ENCODE measurements at places on chromosomes 11 and 22. TPM values are rescaled to one million over a fixed set of nuclear protein-coding genes. Genes with fewer than 3 reads are reported as not detected.

DNA sequence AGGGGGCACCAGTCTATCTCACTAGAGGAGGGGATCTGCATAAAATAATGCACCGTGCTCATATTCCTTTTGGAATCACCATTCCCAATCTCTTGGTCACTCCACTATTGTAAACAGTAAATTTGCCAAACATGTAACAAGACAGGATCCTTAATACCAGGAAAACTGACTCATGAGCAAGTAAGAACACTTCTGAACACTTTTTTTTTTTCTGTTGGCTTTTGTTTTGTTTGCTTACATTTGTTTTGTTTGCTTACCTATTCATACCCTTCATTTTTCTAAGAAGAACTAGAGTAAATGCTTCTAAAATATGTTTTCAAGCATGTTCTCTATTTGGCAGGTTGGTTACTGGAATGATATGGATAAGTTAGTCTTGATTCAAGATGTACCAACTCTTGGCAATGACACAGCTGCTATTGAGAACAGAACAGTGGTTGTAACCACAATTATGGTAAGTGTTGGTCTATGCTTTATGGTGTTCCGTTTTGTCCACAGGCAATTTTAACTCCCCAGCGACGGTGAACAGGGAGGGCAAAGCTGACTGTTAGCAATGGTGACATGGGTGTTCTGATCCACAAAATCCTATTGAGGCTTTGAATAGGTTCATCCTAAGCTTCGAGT is 111.8 kb downstream of the MSANTD4 start:
- H3K36me3 ChIP-seq: no peaks in the 10 kb centered on the region
- H3K27me3 ChIP-seq: no peaks in the 10 kb centered on the region
- no peaks in the 10 kb centered on the region for H3K4me1 ChIP-seq
- DNase-seq: no peak
- H3K4me3 ChIP-seq: no peak overlapping the region
- no peak overlapping the region for H3K27ac ChIP-seq

DNA sequence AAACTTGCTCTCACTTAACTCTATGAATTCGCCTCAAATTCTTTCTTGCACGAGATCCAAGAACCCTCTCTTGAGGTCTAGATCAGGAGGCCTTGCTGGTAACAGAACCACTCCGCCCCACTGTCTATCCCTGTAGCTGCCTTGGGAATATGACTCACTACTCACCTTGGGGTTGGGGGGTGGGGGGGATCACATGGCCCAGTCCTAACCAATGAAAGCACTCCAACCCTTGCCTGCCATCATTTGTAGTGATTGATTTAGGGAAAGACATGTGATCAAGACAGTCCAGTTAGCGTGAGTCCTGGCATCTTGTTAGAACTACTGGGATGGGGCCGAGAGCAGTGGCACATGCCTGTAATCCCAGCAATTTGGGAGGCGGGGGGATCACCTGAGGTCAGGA is 4.8 kb upstream of the MRTFA start:
- H3K4me1 ChIP-seq: peaks cover 9% of the 10 kb centered on the region
- H3K4me3 ChIP-seq: no peak overlapping the region
- no peak for DNase-seq

GRCh38 chr11:9774591-9775397 is 110.9 kb downstream of the SWAP70 start:
- no peak for DNase-seq
- no peaks in the 10 kb centered on the region for H3K36me3 ChIP-seq
- H3K27me3 ChIP-seq: no peaks in the 10 kb centered on the region
- no peaks in the 10 kb centered on the region for H3K4me1 ChIP-seq

DNA sequence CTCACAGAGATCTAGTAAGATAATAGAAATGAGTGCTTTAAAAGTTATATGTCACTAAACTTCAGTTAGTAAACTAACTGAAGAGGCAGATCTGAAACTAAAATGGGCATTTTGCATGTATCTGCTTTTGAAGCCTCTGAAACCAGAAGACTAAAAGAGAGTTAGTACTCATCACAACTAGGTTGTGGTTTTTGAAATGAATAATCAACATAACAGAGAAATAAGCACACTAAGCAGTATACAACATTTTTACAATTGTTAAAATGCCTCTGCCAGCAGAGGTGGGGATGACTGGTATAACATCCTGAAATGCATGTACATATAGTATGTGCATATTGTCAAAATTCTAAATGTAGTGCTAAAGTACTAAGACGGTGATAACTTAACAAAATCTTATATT is 564.5 kb downstream of the DLG2 start:
- H3K27me3 ChIP-seq: no peaks in the 10 kb centered on the region
- no peak overlapping the region for H3K4me3 ChIP-seq
- no peaks in the 10 kb centered on the region for H3K4me1 ChIP-seq
- H3K36me3 ChIP-seq: no peaks in the 10 kb centered on the region
- H3K27ac ChIP-seq: no peak overlapping the region

GRCh38 chr11:66745356-66746235 is 16.6 kb upstream of the SPTBN2 start:
- peak overlapping the region; percentile 63 for H3K27ac ChIP-seq
- H3K4me3 ChIP-seq: peak overlapping the region; percentile 87
- H3K27me3 ChIP-seq: no peaks in the 10 kb centered on the region
- H3K36me3 ChIP-seq: peaks cover 5% of the 10 kb centered on the region

DNA sequence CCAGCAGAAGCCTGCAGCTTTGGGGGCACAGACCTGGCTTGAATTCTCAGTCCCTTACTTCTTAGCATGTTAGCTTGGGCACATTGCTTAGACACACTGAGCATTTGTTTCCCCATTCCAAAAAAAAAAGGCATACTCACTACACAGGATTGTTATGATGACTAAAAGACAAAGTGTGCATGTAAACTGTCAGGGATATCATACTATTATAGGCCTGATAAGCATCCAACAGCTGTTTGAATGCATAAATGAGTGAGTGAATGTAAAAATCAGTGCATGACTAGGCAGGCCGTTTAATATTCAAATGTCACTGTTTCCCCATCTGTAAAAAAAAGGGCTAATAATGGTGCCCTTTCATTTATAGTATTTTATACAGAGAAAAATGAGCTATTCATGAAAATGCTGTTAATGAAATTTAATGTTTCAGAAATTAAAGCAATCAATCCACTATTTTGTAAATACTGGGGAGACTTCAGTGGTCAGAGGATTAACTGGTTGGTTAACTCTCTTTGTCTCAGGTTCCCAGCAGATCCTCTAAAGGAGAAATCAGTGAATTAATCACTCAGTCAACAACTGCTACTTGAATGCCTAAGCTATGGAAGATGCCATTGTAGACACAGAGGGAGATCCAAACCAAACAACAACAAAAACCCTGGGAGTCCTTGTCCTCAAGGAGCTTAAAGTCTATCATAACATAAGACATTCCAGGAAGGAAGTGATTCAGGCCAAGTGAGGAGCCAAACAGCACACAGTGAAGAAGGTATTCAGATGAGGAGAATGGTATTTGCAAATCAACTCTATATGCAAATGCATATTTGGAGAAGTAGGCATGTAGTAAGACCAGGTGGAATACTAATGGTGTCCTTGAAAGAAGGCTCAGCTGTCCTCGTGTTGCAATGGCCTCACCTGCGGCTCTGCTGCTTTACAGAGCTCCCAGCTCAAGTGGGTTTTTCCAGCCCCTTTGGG is 26.8 kb downstream of the BARX2 start:
- peaks cover 4% of the 10 kb centered on the region for H3K27me3 ChIP-seq
- H3K27ac ChIP-seq: no peak overlapping the region
- H3K4me1 ChIP-seq: no peaks in the 10 kb centered on the region
- H3K36me3 ChIP-seq: no peaks in the 10 kb centered on the region

DNA sequence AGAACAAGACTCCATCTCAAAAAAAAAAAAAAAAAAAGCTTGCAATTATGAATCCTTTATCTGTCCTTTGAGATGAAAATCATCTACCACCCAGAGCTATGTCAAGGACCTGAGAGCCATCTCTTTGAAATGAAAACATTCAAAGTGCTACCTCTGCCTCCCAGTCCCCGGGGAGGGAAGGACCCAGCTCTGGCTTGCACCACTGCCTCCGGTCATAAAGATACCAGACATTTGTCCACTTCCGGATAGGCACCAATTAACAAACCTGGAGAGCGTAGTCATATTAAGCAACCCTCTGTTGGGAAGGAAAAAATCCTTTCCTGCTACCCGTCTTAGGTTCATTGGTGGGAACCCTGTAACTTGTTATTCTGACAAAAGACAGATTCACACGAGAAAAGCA is 98.6 kb downstream of the ARHGAP8 start:
- no peaks in the 10 kb centered on the region for H3K36me3 ChIP-seq
- no peaks in the 10 kb centered on the region for H3K27me3 ChIP-seq
- H3K4me1 ChIP-seq: peaks cover 1% of the 10 kb centered on the region
- no peak for DNase-seq

DNA sequence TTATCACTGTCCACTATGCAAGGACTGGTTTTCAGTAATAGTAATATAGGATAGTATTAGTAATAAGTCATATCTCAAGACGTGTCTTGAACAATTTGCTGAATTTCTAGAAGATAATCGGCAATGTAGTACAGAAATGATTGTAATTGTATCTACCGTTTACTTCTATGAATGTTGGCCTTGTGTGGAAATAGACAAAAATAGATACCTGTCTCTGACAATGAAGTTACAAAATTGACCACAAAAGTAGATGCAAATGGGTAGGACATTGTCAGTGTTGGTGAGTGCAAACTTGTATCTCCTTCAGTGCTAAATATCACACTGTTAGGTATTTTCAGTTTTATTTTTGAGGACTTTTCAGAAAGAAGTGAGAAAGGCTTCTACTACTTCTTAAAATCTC is 43.1 kb downstream of the SVIP start:
- H3K4me1 ChIP-seq: no peaks in the 10 kb centered on the region
- H3K36me3 ChIP-seq: no peaks in the 10 kb centered on the region
- H3K4me3 ChIP-seq: no peak overlapping the region
- peaks cover 2% of the 10 kb centered on the region for H3K27me3 ChIP-seq
- no peak overlapping the region for H3K27ac ChIP-seq

GRCh38 chr11:9148035-9148434 is 56.6 kb upstream of the SCUBE2 start:
- H3K4me3 ChIP-seq: no peak overlapping the region
- H3K27me3 ChIP-seq: no peaks in the 10 kb centered on the region
- DNase-seq: no peak
- peaks cover 3% of the 10 kb centered on the region for H3K4me1 ChIP-seq
- no peak overlapping the region for H3K27ac ChIP-seq
- no peaks in the 10 kb centered on the region for H3K36me3 ChIP-seq

The OR8D4 gene
- total RNA-seq: not detected

GRCh38 chr22:35591714-35592417 is 25.3 kb downstream of the MB start:
- H3K27me3 ChIP-seq: no peaks in the 10 kb centered on the region
- no peaks in the 10 kb centered on the region for H3K4me1 ChIP-seq
- no peak overlapping the region for H3K27ac ChIP-seq
- no peak for DNase-seq
- H3K4me3 ChIP-seq: no peak overlapping the region
- H3K36me3 ChIP-seq: no peaks in the 10 kb centered on the region

GRCh38 chr22:19110064-19110458 is 12.2 kb downstream of the DGCR2 start:
- peak overlapping the region; percentile 81 for H3K27ac ChIP-seq
- H3K4me3 ChIP-seq: peak overlapping the region; percentile 50
- H3K36me3 ChIP-seq: peaks cover 7% of the 10 kb centered on the region

The TNNT3 gene
- 6.6 TPM for total RNA-seq

- DNase-seq: no peak
- H3K27ac ChIP-seq: no peak overlapping the region
- H3K4me3 ChIP-seq: no peak overlapping the region
- H3K27me3 ChIP-seq: peaks cover 17% of the 10 kb centered on the region
Observed at GRCh38 chr11:57432149-57432561, 5.2 kb upstream of the SLC43A3 start.

DNA sequence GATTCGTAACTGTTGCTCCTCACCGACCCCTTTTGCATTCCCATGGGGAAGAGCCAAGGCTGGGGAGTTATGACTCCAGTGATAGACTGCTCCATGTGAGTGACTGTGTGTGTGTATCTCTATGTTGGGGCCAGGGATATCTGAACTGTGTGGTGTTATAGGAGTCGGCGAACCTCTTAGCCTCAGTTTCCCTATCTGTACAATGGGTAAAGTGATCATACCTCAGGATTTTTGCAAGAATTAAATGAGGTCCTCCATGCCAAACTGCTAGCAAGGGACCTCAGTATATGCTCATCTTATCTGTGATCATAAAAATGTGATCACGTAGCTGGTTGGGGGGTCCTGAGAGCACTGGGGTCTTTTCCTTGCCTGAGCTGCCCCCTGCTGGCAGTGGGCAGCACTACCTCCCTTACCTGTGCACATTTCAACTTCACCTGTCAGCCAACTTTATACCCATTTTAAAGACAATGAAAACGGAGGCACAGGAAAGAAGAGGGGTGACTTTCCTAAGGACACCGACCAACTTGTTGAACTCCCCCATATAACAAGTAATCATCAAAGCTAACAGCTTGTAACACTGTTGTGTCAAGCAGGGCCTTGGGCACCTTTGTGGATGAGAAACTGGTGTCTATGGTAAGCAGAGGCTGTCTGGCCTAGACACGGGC is 1.4 kb upstream of the DPP3 start:
- no peaks in the 10 kb centered on the region for H3K27me3 ChIP-seq
- H3K27ac ChIP-seq: peak overlapping the region; percentile 86
- H3K36me3 ChIP-seq: no peaks in the 10 kb centered on the region
- peak overlapping the region; percentile 78 for H3K4me3 ChIP-seq

- no peaks in the 10 kb centered on the region for H3K36me3 ChIP-seq
- no peaks in the 10 kb centered on the region for H3K27me3 ChIP-seq
- H3K27ac ChIP-seq: no peak overlapping the region
- no peaks in the 10 kb centered on the region for H3K4me1 ChIP-seq
Observed at GRCh38 chr22:34866495-34867131, 199.3 kb upstream of the ISX start.

- DNase-seq: no peak
- no peak overlapping the region for H3K27ac ChIP-seq
- H3K27me3 ChIP-seq: no peaks in the 10 kb centered on the region
- no peak overlapping the region for H3K4me3 ChIP-seq
- H3K4me1 ChIP-seq: no peaks in the 10 kb centered on the region
Observed at GRCh38 chr11:83456566-83456965, 170.4 kb upstream of the CCDC90B start.

DNA sequence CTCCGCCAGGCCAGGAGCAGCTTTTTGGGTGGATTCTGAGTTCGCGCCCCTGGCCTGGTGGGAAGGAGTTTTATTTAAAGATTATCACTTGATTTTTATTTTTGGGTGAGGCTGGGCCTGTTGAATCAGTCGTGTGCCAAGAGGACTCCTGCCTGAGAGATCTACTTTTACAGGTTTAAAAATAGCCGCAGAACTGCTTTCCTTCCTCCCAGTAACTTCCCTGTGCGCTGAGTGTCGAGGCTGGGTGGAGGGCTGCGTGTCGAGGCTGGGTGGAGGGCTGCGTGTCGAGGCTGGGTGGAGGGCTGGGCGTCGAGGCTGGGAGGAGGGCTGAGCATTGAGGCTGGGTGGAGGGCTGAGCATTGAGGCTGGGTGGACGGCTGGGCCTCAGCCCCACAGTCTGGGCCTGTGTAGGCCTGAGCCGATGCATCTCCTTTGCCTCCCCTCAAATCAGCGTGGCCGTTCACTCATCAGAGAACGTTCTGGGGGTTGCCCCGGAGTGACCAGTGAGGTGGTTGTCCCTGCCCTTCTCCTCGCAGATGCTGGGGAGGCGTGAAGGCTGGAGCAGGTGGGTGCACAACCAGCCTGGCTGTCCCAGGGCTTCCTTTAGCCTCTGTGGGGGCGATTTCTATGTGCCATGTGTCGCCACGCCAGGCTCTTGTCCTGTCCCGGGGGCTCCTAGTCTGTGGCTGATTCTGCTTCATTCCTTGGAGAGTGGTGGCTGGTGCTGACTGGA is 30.1 kb downstream of the GRAMD4 start:
- H3K27ac ChIP-seq: no peak overlapping the region
- no peaks in the 10 kb centered on the region for H3K36me3 ChIP-seq
- no peak for DNase-seq
- no peak overlapping the region for H3K4me3 ChIP-seq

- DNase-seq: peak; percentile 55
- H3K27ac ChIP-seq: peak overlapping the region; percentile 77
- H3K36me3 ChIP-seq: peaks cover 38% of the 10 kb centered on the region
- H3K27me3 ChIP-seq: no peaks in the 10 kb centered on the region
- H3K4me1 ChIP-seq: peaks cover 49% of the 10 kb centered on the region
Observed at GRCh38 chr11:119108146-119108856, 1.2 kb downstream of the C2CD2L start.

The SYT7 gene
- total RNA-seq: not detected

The B3GAT1 gene
- total RNA-seq: 11.0 TPM

Data from activated CD4-positive, alpha-beta memory T cell treated with anti-CD3 and anti-CD28 coated beads, Interleukin-2, amount 10 ng/mL, durations not matched to agents 7 days and 5 days (primary cell).